Caudate nucleus (tissue), 63 donors: ENCODE measurements at places on chromosomes 4 and X.

- no peak for DNase-seq
Observed at GRCh38 chr4:39873823-39874222, 103.9 kb downstream of the PDS5A start.

DNA sequence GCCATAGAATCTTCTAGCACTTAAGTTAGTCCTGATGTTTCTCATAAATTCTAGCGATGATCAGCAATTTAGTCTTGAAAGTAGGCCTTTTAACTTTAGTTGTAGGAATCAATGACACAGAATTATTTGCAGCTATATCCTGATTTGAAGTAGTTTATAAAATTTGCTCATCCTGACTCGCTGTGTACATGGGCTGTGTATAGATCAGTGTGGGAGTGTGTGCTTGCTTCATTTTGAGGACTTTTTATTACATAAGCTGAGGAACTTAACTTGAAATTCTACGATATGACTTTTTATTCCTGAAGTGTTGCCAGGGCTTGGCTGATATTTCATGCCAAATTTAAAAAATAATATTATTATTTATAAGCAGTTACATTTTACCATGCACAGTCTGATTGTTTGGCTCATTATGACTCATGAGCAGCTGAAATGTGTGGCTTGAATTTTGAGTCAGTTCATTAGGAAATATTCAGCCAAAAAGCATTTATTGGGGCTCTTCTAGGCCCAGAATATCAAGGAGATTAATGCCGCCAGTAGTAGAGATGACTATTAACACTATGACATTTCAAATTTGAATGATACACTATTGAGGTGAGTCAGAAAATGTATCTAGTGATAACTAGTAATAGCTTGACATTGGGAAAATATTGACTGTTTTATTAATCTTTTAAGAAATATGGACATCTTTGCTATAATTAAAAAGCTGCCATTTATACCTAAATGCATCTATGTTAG, 128.9 kb upstream of the LIMCH1 start:
- DNase-seq, result no peak

DNA sequence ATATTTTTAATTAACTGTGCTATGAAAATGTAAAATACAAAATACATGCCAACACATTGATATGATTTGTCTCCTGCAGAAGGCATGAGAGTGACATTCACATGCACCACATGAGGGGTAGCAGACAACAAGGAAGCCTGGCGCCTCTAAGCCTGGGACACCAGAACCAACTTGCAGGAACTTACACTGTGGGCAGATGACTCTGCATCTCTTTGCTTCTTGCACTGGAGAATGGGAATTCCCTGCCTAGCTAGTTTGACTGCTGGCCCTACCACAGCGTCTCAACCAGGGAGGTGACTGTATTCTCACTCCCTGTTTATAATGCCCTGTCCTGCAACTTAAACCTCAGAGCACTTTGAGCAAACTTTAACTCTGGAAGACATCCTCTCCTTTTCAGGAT, 40.5 kb downstream of the PAGE2 start:
- DNase-seq, result no peak

- no peak for DNase-seq
Observed at GRCh38 chr4:104472766-104473165, 21.9 kb downstream of the CXXC4 start.

GRCh38 chrX:38601866-38602265, 40.5 kb downstream of the TSPAN7 start:
- no peak for DNase-seq

- no peak for DNase-seq
Observed at GRCh38 chr4:166078955-166079354, 205.9 kb downstream of the TLL1 start.

- no peak for DNase-seq
Observed at GRCh38 chrX:153689654-153690465, 2.1 kb downstream of the SLC6A8 start.

GRCh38 chr4:98581126-98581525, 77.3 kb downstream of the TSPAN5 start:
- no peak for DNase-seq

GRCh38 chr4:126271292-126271691, 956.5 kb downstream of the FAT4 start:
- no peak for DNase-seq

- DNase-seq, result no peak
Observed at GRCh38 chr4:138158746-138159297, 83.3 kb downstream of the SLC7A11 start.

DNA sequence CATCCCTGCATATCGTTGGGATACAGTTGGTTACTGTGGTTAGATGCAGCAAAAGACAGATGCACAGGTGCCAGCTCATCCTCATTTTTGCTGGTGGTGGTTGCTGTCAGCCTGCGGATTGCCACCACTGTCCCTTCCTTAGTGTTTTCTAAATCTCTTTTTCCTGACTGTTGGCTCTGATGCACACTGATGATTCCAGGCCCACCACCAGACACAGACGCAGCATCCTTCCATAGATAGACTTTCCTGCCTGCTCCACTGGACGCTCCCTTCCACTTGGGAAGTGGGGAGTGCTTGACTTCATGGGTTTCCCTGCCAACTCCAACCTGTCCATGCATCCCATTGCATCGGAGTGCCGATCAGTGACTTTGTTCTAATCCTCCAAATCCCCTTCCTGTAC, 101.5 kb downstream of the EGF start:
- DNase-seq, result no peak

DNA sequence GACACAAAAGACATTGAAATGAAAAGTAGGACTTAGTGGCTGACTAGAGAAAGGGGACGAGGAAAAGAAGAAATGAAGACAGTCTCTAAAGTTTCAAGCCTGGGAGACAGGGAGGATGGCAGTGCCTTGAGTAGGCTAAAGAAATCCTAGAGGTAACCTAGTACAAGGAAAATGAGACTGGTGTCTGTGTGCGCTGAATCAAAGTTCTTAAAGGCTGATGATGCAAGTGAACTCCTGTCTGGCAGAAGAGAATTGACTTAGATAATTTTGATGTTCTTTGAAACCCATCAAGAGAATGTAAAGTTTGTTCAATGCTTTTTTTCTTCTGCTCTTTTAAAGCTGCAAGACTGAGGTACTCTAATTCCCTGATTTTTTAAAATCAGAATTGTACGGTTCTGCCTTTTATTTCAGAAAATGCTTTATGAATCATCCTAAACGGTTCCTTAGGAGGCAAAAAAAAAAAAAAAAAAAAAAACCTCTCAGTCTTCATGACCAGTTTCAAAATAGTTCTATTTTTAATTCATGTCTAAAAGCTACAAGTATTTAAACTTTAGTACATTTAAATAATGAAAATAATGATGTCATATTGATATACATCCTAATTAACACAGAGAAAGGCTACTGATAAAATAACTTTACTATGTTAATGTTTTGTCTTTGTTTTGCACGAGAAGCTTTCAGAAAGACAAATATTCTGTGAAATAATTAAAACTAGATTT, 189.8 kb downstream of the PPP3CA start:
- DNase-seq, result no peak

GRCh38 chr4:162510115-162510514, 346.3 kb upstream of the FSTL5 start:
- DNase-seq, result no peak

- no peak for DNase-seq
Observed at GRCh38 chrX:151738751-151739150, 4.2 kb downstream of the CNGA2 start.

GRCh38 chrX:110759785-110760184, 35.8 kb downstream of the CHRDL1 start:
- no peak for DNase-seq

GRCh38 chr4:14958436-14958835, 43.8 kb upstream of the CPEB2 start:
- DNase-seq, result no peak

- DNase-seq, result no peak
Observed at GRCh38 chrX:103800318-103800717, 23.7 kb downstream of the PLP1 start.

DNA sequence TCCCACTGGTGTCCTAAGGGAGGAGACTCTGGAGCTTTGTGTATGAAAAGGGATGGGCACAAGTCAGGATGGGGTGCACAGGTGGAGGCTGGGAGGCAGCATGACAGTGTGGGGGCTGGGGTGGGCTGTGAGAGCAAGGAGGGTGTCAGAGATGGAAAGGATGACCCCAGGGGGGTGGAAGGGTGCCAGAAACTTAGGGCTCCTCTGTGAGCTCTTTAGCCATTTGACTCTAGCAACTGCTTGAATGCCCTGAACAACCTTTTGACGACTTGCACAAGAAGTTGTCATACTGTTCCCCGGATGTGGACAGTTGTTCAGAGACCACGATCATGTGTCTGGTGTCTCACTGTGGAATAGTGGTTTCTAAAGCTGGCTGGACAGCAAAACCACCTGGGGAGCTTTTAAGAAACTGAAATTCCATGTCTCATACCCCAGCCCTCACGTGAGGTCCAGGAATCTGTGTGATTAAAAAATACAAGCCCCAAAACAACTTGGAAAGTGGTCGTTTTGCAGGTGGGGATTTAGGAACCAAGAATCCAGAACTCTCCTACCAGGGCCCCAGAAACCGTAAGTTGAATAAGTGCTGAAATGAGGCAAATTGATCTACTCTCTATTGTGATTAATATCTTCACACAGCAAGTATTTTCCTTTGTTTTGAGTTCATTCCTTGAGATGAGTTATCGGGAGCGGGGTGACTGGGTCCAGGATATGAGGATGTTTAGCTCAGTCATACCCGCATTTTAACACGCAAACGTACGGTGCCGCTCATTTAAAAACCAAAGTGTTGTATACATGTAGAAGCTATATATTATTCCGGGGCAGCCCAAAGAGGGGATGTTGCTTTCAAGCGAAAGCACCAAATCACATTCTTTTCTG, 3.4 kb downstream of the RHOH start:
- no peak for DNase-seq
